ENCODE measurements at places on chromosomes 5 and 9.

GRCh38 chr9:35538361-35539234, 48.7 kb downstream of the RUSC2 start:
- DNase-seq: no peak

DNA sequence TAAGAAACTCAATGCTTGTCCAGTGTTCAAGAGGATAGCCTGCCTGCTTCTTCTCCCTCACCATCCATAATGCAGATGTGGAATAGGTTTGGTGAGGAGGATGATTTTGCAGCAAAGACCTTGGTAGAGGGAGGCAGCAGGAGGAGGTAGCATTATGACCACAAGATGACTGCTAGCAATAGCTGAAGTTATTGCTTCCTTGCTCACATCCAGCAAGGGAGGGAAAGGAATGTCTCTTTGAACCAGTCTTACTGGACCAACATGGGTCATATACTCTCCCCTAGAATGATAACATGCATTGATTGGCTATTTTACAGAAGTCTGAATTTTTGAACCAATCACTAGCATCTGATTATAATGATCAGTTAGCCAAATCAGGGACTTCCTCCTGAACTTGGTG, 607.6 kb downstream of the EBF1 start:
- DNase-seq: no peak

DNA sequence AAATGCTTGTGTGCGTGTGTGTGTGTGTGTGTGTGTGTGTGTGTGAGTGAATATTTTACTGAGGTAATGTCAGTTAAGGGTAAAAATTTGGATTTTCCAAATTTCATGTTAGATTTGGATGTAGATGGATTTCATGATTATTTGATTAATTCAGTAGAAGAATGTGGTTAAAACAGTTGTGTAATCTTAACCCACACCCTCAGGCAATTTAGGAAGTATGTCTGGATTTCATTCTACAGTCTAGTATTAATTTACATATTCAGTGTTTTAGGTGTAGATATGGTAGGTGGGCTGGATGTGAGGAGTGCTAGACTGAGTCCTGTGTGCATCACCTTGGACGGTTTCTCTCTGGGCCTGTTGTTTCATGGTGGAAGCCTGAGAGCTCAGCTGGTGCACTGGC, 99.1 kb upstream of the CKMT2 start:
- no peak for DNase-seq

DNA sequence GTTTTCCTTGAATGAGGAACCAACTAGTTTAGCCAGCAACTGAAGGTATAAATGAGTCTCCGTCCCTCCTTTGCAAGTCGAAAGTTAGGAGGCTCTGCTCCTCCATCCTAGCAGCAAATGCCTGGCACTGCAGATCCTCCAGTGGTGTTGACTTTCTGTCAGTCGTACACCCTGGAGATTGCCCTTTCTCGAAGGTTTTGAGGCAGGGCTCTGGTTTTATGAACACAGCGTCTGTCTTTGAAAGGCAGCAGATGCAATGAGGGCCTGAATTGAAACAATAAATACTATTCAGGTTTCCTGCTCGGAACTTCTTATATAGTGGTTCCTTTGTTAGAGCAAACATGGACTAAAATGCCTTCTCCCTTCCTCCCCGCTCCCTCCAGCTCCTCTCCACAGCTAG, 284.0 kb downstream of the TMEM38B start:
- no peak for DNase-seq

GRCh38 chr9:72349240-72349639, 15.8 kb downstream of the ZFAND5 start:
- no peak for DNase-seq

GRCh38 chr9:99169086-99169485, 52.7 kb downstream of the ALG2 start:
- no peak for DNase-seq

DNA sequence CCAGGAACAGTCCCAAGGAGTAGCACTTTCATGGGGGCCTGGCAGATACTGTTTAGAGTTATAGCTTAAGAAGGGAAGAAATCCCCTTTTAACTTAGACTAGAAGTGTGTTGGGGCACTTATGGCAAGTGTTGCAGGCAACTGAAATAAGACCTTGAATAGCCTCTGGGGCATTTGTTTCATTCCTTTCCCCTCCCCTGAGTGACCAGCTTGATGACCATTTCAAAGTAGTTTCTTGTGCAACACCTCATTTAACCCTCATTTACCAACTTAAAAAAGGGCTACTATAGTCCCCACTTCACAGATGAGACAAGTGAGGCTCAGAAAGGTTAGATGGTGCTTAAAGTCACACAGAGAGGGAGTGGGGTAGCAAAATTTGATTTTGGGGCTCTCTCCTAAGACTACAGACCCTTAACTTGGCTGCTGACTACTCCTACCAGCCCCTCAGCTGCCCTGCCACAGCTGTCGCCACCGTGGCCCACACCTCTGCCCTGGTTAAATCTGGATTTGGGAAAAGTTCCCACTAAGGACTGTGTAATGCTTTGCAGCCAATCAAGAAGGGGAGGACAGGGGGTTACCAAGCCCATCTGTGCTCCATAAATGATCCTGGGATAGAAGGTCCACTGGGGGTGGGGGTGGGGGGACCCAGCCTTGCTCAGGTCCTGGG, 5.5 kb downstream of the PDLIM4 start:
- no peak for DNase-seq

GRCh38 chr5:100771181-100771580, 131.9 kb downstream of the ST8SIA4 start:
- DNase-seq: no peak

DNA sequence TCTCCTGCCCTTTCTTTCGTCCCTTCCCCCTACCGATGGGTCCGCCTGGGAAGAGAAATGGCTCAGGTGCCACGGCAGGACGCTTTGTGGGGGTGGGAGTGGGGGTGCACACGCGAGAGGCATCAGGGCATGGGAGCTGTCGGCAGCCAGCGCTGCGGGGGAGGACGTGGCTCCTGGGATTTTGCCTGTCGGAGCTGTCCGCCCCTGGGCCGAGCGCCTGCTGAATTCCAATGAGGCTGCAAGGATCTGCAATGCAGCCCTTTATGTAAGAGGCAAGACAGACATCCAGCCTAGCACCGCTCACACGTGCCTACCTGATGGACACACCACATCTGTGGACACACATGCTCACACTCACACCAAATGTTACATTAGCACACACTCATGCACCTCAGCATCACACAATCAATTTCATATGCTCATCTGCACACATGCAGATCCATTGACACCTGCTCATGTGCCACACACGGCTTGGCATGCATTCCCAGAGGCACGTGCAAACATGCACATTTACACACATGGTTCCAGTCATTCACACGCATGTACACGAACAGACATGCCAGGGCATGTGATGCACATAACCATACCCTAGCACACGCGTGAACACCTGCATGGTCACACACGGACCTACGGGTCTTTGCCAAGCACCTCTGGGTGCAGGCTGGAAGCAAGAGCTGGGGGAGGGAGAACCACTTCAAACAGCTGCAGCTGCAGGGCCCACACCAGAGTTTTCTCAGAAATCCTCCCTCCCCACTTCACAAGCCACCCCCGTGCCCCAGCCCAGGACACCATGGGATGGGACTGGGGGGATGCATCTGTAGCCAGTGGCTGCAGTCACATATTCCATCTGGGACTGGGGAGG, 1.4 kb downstream of the GRIN1 start:
- DNase-seq: no peak

DNA sequence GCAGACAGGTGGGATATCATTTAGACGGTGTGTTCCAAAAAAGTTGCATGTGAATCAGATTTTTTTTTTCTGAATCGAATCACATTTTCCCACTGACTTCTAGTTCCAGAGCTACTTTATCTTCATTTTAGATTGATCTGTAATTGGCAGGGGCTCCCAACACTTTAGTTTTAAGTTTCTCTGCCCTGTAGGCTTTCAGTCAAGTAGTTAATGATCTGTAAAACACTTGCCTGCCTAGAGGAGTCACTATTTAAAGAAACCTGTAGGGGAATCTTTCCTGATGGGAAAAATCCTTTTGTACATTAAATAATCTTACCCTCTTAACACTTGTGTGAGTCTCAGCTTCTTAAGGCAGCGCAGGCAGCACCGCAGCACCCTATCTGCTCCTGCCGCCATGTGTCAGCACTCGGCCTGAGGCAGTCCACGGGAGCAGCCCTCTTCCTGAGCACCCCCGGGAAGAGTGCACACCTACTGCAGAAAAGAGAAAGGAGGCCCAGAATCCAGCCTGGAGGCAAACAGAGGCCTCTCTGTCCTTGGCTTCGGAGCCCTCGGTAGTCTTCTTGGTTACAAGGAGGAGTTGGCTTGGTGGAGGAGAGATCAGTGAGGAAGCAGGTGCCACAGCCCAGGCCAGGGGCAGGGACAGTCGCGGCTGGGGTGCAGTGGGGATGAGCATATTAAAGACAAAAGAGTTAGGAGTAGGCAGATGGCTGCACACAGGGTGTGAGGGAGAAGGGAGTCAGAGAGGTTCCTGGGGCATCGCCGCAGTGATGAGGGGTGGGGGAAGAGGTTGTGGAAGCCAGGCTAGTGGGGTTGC, 209.3 kb downstream of the GAPVD1 start:
- no peak for DNase-seq

GRCh38 chr5:172805018-172805683, 28.9 kb upstream of the ERGIC1 start:
- no peak for DNase-seq

DNA sequence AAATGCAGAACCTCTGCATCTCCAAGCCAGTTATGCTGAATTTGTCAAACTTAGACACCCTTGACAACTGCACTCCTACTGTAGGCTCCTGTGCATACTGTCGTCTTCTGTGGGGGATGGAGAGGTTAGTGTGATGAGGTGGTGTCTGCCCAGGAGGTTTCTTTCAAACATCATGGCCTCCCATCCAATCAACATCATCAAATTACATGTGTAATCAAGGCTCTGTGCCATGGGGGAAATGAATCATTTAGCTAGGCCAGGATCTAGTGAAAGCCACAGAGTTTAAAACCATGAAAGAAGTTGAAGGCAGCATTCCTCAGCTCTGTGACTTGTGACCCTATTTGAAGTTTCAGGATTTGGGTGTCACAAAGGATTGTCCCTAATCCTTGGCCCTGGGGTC, 240.6 kb downstream of the MARCHF11 start:
- DNase-seq: no peak

DNA sequence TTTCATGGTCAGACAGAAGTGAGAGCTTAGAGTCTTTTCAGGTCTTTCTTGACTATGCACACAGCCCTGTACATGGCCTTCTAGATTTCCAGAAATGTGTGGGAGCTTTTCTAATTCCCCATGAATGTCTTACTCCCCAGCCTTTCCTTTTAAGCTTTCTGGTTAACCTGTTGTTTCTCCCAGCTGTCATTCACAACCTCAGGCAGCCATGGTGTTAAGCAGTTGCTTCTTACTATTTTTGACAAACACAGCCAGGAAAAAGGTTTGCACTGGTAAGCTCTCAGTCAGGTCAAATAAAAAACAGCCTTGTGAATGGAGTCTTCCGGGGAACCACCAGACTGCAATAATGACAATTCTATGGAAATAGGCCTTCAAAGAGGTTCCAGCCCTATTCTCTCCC, 84.9 kb downstream of the MTREX start:
- no peak for DNase-seq

DNA sequence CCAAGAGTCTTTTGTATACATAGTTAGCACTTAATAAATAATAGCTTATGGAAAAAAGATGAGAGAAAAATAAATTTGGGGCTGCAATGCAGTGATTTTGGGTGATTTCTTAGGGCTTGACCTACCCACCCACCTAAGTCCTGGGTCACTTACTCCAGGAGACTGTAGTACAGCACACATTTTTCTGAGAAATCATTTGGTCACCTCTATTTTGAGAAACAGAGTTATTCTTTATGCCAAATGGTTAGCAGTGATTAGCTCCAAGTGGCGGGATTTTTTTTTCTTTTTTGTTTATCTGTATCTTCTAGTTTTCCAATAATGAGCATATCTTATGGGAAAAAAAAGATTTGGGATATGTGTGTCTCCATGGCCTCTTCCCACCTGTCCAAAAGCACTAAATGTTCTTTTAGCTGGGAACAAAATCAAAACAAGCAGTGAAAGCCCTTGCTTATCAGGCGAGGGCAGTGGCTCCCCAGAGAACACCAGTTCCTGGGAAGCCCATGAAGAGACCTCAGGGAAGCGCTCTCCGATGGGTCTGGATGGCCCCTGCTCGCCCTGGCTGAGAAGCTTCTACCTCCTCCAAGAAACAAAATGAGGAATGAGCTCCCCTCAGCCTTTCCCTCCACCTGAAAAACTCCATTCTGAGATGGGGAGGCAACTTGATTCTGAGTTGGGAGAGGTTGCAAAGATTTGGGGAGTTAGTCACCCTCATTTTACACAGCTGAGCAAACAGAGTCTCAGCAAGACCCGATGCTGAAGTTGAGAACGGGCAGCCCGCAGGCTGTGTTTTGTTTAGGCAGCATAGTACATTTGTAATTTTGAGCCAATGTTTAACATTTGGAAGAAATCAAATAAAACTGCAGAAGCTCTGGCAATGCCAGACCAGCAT, 69.9 kb downstream of the CYFIP2 start:
- DNase-seq: no peak

GRCh38 chr9:8651070-8651845, 851.7 kb upstream of the DMAC1 start:
- no peak for DNase-seq

GRCh38 chr5:66343370-66344071, 199.4 kb downstream of the SREK1 start:
- no peak for DNase-seq

DNA sequence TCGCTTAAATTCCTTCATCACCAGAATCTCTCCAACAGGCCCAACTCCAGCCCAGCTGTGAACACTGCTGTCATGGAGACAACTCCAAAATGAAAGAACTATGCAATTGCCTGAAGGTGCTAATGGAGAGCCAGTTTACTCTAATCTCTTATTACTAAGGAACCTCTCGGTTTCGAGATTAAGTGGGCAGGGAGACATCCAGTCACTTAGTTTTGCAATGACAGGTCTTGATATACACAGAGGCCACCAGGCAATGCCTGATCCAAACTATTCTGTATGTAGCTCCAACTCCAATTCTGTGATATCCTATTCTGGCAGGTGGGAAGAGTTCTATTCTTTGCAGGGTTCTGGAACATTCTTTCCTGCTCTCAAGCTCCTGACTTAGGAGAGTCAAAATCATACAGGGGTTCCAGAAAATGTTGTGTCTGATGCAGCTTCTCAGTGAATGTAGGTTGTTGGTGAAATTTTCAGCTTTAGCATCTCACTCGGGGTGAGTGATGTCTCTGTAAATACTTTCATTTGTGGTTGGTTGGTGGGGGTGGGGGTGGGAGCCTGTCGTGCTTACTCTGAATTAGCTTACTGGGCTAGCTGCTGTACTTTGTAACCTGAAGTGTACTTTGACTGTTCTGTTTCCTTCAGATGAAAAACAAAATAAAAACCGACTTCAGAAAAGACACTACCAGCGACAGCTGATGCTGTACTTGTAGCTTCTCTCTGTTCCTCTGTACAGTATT, 170.9 kb downstream of the PALM2AKAP2 start:
- DNase-seq: no peak
